Tibial nerve (tissue), 4 donors: ENCODE measurements at places on chromosomes 6 and 20. TPM values are rescaled to one million over a fixed set of nuclear protein-coding genes. Genes with fewer than 3 reads are reported as not detected.

The MPIG6B gene
- not detected for total RNA-seq

DNA sequence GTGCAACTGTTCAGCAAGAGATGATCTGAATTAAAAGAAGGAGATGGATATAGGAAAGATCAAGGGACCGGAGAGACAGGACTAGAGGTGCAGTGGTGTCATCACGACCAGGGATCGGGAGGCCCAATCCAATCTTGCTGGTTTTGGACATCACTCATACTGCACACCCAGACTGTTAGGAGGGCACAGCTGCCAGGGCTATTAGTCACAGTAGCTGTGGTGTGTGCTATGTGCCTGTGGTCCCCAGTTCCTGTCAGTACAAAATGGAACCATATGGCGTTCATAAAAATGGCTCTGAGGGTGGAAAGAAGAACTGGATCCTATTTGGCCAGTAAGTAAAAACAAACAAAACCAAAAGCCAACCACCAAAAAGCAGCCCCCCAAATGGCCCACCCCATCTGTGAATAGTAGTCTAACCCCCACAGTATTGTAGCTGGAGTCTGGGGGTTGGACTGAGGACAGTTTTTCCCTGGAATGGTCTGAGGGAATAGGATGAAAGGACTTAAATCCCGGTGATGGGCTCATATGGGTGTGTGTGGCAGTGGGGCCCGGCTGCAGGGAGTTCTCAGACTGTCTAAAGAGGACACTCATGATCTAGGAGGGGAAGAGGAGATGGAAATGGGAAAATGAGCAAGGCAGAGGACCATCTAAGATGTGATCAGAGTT lies 9.3 kb upstream of the NNAT start:
- no peak for DNase-seq

- no peak for DNase-seq
Observed at GRCh38 chr6:147604373-147604772, 95.9 kb downstream of the SAMD5 start.

The UTRN gene
- 304 TPM for total RNA-seq
